ENCODE measurements at places on chromosomes 13 and 19.

DNA sequence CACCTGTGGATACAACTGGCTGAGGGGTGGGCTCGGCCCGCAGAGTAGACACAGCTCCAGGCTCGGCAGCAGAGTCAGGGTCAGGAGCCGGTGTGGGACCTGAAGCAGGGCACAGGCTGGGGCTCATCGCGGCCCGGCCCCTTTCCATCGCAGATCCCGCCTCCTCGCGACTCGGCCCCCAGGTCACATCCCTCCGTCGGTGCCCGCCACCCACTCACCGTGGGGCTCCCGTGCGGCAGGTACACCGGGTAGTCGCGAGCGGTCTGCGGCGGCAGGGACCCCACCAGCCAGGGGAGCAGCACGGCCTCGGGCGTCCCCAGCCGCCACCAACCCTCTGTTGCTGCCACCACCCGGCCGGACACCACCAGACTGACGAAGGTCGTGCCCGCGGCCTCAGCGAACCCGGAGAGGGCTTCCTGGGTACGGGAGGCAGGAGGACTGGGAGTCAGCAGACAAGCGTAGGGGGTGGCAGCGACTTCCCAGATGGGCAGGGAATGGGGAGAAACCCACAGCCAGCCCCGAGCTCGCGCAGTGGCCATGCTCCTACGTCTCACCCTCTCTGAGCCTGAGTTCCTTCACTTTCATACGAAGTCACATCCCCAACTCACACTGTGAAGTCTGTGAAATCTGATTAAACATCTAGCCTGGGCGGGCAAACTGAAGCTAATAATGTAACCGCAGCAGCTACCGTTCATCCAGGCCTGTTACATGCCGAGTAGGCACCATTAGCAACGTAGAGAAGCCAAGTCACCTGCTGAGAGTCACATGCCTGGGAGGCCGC lies 3.7 kb downstream of the FUZ start:
- no peak for DNase-seq

DNA sequence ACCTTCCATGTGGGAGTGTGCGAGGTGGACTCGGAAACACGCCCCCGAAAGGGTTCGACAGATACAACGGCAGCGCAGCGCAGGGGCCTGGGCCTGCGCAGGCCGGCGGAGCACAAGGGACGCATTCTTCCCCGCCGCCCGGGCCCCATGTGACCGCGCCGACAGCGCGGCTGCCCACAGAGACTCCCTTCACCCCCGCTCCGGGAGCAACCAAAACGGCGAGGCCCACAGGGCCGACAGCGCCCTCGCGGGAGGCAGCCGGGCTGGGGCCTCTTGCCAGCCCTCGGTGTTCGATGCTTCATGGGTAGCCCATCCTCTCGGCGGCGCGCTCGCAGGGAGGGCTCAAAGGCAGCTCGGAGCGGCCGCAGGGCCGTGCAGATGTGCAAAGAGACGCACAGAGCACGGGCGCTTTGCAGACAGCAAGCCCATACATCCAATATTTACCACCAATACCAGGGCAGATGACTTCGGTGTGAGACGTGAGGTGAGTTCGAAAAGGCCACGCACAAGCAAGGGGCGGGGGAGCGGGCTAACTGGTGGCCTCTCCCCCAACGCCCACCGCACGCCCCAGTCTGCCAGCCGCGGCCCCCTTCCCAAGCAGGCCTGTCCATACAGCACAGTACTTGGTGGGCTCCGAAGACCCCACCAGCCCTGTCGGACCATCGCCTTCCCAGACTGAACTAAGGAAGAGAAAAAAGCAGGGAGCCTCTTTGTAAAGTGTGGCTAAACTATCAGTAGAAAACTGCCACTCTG lies 89.9 kb downstream of the CRYL1 start:
- DNase-seq = no peak

DNA sequence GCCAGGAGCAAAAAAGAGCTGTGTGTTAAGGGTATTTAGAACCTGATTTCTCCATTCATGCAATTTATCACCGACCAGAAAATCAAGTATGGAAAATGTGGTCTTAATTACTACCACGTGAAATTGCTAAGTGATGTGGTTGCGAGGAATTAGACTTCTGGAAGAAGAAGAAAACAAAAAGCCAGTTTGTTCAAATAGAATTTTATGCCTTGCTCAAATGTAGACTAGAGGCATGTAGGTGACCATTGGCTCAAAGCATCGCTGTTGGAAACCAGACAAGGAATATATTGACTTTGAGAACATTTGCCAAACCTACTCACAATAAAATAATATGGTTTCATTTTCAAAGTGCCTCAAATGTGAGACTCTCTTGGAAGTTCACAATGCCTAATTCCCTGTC lies 57.3 kb upstream of the LRCH1 start:
- no peak for DNase-seq

DNA sequence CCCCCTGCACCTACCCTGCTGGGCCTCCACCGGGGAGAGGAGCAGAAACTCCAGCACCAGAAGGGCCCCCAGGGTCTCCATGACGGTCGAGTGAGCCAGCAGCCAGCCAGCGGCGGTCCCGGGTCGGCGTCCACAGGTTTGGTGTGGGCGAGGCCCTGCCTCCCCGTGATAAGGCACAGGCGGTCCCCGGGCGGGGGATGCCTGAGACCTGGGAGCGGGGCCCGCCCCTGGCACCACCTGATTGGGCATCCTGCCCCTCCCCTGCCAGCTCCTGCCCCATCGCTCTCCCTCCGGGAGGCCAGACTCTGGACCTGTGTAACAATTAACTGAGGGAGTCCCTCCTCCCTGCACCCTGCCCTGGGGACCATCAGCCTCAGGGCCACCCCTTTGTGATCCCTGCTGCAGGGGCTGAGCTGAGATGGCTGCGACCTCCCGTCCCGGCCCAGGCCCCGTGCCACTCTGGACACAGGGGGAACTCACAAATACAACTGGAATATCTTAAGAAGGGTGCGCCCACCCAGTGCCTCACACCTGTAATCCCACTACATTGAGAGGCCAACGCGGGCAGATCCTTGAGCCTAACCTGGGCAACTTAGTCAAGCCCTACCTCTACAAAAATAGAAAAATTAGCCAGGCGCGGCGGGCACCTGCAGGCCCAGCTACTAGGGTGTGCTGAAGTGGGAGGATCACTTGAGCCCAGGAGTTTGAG lies at the start of gene SMIM24:
Gene SMIM24, minus strand, starts transcription at position 143 of the 709 bp plus-strand sequence. Its CDS starts 62 bp downstream, at position 81.
- DNase-seq = no peak

GRCh38 chr13:73820688-73821087 lies 313.5 kb downstream of the KLF12 start:
- DNase-seq = no peak

DNA sequence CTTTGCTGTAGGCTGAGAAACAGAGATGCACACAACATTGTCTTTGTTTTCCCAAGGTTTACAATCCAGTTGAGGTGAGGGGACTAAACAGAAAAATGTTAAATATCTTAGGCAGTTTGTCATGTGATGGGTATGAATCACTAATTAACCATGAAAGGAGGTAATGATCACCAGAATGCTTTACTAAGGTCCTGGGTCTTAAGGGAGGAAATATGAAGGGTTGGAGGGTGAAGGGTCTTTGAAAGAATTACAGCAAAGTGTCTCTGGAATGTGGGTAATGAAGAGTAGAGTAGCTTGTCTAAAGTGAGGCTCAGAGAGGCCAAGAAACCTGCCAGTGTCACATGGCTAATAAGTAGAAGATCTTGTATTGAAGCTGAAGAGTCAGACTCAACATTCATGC lies 19.0 kb downstream of the BIVM start:
- no peak for DNase-seq

DNA sequence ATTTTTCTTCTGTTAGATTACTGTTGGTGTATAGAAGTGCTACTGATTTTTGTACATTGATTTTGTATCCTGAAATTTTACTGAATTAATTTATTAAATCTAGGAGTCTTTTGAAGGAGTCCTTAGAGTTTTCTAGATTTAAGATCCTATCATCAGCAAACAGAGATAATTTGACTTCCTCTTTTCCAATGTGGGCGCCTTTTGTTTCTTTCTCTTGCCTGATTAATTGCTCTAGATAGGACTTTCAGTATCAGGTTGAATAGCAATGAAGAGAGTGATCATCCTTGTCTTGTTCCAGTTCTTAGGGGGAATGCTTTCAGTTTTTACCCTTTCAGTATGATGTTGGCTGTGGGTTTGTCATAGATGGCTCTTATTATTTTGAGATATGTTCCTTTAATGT lies 5.6 kb upstream of the CD33 start:
- no peak for DNase-seq

DNA sequence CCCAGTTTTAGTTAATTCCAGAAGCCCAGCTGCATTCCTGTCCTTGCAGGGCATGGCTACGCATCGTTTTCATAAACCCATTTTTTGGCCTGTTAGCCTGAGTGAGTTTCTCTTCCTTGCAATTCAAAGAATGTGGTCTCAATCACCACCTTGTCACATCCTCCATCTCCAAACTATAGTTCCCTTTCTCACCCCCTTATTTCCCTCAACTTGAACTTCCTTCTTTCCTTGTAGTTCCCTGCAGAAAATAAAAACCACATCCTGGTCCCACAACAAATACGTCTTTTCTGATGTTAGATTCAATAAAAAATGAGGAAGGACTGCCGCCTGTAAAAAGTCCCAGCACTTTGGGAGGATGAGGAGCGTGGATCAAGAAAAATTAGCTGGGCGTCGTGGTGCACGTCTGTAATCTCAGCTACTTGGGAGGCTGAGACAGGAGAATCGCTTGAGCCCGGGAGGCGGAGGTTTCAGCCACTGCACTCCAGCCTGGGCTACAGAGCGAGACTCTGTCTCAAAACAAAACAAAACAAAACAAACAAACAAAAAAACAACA lies 13.2 kb downstream of the ADGRE3 start:
- no peak for DNase-seq

- no peak for DNase-seq
Observed at GRCh38 chr19:33248954-33249613, 23.4 kb upstream of the SLC7A10 start.

- DNase-seq = no peak
Observed at GRCh38 chr19:51727349-51727880, 3.6 kb upstream of the HAS1 start.

GRCh38 chr19:6249296-6249695 lies 30.5 kb downstream of the MLLT1 start:
- no peak for DNase-seq

- DNase-seq = peak; percentile 25
Observed at GRCh38 chr13:32001154-32001768, 30.3 kb upstream of the FRY start.

- no peak for DNase-seq
Observed at GRCh38 chr19:30028118-30028991, 86.3 kb downstream of the URI1 start.

GRCh38 chr13:110250258-110250891 lies 56.6 kb downstream of the COL4A1 start:
- DNase-seq = no peak

DNA sequence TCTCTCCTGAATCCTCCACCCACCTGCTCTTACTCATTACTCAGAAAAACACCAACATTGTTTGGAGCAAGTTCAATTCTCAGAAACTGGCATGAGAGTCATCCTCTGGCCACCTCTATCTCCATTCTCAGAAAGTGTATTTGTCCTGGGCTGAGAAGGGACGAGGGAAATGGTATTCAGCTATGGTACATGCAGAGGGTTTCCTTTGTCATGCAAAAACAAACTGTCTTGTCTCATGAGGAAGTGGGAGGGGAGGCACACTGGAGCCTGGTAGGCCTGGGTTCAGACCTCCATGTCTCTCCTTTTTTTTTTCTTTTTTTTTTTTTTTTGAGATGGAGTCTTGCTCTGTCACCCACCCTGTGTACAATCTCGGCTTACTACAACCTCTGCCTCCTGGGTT lies 31.9 kb upstream of the LILRA2 start:
- no peak for DNase-seq

GRCh38 chr13:44237881-44238421 lies 135.7 kb upstream of the SERP2 start:
- DNase-seq = no peak

DNA sequence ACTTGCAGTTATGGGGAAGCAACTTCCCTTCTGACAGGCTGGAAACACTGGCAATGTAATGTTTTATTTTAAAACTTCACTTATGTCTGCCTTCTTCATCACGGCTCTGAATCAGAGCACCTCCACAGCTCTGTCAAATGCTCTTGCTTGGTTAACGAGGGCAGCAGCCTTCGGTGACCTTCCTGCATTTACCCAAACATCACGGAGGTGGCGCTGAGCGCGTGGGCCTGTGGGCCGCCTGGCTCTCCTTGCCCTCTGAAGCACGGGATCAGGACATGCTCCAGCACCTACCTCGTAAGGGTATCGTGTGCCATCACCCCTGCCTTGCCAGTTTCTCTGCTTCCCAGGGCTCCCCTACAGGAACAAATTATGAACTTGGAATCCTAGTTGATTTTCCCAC lies 310.0 kb downstream of the TEX29 start:
- DNase-seq = peak; percentile 27

- peak; percentile 27 for DNase-seq
Observed at GRCh38 chr19:20103091-20103740, 25.4 kb downstream of the ZNF90 start.

GRCh38 chr13:111370570-111371535 lies 50.4 kb downstream of the TEX29 start:
- no peak for DNase-seq

DNA sequence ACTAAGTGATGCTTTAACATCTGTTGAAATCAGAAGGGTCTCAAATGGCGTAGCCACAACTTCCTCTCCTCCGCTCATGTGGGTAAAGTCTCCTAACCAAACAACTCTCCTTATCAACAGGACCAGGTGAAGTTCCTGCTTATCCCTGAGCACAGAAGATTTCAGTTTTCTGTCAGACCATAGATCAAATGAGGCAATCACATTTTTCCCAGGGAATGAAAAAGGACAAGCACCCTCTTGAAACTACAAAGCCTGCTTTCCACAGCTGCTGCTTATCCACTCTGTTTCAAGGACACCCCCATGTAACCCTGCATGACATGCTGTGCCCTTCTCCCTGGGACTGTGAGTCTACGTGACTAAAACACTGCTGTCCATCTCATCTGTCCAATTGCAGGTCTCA lies 788.3 kb upstream of the SLITRK5 start:
- DNase-seq = no peak

DNA sequence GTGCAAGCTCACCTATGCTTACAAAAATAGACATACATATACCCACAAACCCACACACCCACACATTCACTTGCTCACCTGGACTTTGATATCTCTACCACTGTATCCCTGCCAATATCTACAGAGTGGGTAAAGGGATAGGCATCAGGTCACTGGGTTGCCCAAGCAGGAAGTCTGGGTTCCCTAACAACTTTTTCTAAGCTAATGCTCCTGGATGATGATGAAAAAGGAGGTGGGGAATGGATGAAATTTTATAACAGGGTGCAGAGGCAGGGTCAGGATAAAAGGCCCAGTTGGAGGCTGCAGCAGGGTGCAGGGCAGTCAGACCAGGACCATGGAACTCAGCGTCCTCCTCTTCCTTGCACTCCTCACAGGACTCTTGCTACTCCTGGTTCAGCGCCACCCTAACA lies at the start of gene CYP2B6:
Gene CYP2B6, plus strand, starts transcription at position 311 of the 410 bp plus-strand sequence. Its CDS starts 24 bp downstream, at position 335.
- no peak for DNase-seq

GRCh38 chr19:19218911-19219310 lies 7.2 kb downstream of the NCAN start:
- DNase-seq = no peak

GRCh38 chr19:27654266-27654990 lies 1558.5 kb downstream of the UQCRFS1 start:
- no peak for DNase-seq
